Midbrain (tissue), 1 donor: ENCODE measurements at places on chromosomes 5 and 9.
A peak's percentile ranks its signal among the peaks of the same experiment; 100 is the strongest.

DNA sequence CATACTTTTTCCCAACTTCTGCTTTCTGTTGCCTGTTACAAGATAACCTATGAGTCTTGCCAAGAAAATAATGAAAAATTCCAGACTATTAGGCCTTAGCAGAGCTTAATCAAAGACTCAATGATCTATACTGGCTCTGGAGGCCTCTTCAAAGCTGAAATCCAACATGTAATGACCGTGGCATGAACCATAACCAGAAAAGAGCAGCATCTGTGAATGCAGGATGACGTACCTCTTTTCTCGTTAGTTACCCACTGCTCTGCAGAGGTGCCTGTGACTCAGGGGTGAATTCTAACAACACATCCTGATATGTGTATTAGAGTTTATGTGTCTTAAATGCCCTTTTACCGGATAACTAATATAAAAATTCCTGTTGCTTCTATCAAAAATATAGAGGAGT is 645.4 kb downstream of the PRELID2 start:
- DNase-seq = no peak

- no peak for DNase-seq
Measured at GRCh38 chr5:96790961-96791504, 16.7 kb downstream of the ERAP1 start.

DNA sequence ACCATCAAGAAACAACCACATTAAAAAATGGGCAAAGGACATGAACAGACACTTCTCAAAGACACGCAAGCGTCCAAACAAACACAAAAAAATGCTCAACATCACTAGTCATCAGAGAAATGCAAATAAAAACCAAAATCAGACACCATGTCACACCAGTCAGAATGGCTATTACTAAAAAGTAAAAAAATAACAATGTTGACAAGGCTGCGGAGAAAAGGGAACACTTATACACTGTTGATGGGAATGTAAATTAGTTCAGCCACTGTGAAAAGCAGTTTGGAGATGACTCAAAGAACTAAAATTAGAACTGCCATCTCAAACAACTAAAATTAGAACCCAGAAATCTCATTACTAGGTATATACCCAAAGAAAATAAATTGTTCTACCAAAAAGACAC is 80.4 kb downstream of the CAAP1 start:
- DNase-seq = no peak

- no peak for DNase-seq
Measured at GRCh38 chr5:9269014-9269413, 276.9 kb downstream of the SEMA5A start.

DNA sequence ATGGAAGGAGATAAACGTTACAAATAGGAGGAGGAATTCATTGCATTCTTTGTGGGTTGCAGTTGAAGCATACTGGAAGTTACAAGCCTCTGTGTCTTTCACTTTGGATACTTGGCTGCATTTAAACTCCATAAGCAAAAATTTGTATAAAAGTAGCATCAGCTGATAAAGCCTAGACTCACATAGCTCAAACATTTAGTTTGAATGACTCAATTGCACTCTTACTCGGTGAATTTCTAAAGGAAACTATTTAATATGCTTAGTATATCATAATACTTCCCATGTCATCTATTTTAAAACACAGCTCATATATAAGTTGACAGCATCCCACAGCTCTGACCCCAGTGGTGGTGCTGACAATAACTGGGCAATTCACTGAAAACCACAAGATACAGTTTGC is 596.6 kb upstream of the ZNF608 start:
- no peak for DNase-seq

- no peak for DNase-seq
Measured at GRCh38 chr5:156686380-156686779, 163.7 kb upstream of the PPP1R2B start.

- DNase-seq = no peak
Measured at GRCh38 chr9:119861842-119862241, 492.6 kb upstream of the BRINP1 start.

DNA sequence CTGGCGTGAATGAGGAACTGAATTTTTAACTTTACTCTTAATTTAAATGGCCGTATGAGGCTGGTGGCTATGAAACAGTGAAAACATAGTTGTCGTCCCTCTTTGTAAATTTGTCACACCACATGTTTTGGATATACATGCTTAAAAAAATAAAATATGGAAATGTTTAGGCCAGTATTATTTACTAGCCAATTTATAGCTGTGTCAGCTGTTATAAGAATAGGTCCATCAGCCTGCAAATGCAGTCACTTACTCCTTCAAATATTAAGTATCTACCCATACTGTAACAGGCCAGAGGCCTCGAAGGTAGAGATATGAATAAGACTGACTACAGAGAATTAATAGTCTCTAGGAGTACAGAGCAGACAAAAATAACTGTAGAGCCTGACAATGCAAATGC is 30.0 kb downstream of the NR6A1 start:
- no peak for DNase-seq

DNA sequence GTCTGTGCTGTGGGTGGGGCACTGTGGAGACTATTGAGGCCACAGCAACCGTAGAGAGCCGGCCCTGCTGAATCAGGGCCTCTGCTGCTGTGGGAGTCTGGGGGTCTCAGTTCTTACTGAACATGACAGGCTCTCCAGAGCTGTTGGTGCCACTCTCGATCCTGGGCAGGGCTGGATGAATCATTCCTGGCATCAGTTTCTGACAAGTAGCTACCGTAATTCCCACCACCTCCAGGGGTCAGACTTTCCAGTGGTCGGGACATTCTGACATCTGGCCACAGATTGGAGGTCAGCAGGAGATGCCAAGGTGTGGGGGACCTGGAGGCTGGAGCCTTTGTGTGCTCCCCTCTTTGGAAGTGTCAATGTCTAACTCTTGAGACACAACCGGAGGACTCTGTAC is 188.4 kb downstream of the IRX2 start:
- no peak for DNase-seq

DNA sequence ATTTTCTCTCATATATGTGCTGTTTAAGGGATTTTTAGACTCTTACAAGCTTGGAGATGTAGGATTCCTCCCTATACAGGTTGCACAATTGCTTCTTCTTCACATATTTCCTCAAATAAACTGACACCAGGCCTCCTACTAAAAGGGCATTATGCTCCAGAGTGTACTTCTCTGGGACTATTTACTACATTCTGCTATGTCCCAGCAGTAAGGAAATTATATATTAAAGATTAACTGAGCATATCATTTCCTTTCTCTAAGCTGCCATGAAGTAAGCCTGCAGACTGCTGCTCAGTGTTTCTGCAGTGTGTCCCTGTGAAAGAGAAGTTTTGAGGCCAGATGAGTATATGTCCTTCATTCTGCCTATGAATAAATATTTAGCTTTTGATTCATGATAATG is 356.9 kb upstream of the NUDT12 start:
- DNase-seq = no peak

- no peak for DNase-seq
Measured at GRCh38 chr9:1049641-1050040, 516 bp upstream of the DMRT2 start.

DNA sequence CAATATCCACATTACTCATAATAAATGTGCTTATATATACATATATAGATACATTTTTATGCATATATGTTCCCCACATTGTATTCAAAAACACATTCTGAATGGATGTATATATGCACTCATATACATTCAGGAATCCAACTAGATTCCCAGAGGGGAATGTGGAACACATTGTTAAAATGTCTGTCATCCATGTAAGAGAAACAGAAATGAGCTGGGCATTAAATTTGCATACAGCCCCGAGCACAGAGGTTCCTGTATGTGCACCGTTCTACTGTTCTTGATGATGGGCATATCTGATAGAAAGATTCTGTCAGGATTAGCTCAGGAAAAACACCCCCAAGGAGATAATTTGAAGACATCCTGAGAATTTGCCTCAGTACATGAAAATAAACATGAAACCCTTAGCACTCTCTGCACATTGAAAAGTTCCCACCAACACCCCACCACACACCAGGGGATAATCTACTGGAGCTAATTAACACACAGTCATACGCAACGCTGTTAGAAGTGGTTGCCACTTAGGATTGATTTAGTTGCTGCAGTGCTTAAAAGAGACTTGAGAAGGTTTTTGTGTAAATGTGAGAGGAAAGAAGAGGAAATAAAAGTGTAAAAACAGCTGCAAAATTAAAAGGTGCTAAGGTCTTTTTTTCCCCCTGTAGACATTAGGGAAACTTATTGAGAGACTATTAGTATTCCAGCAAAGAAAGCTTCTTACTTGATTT is 223.3 kb downstream of the SLF1 start:
- no peak for DNase-seq

GRCh38 chr9:92747459-92748232 is 17.0 kb downstream of the BICD2 start:
- no peak for DNase-seq

GRCh38 chr9:81108391-81108790 is 581.0 kb downstream of the TLE1 start:
- DNase-seq = no peak

DNA sequence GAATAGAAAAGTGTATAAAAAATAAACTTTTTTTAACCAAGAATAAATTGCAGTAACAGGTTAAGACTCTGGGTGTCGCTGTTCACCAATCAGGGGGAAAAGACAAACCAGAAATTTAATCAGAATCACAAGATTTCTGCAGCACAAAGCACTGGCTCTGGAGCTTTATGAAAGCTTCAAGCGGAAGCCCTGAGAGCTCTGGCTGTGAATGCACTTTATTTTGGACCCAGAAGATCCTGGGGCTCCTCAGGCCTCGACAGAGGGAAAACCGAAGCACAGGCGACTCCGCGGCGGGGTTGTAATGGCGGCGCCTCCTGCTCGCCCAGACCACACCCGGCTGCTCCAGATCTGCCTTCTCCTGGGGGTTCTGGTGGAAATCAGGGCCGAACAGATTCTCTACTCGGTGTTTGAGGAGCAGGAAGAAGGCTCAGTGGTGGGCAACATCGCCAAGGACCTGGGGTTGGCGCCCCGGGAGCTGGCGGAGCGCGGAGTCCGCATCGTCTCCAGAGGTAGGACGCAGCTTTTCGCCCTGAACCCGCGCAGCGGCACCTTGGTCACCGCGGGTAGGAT is at the start of gene PCDHGA4:
PCDHGA4 (plus strand) TSS at position 122 of the 570 bp plus-strand sequence; CDS start at position 209, 87 bp downstream.
- no peak for DNase-seq

GRCh38 chr5:133751846-133752245 is 139.5 kb upstream of the FSTL4 start:
- DNase-seq = no peak

GRCh38 chr5:122306461-122306860 is 5.6 kb upstream of the SNCAIP start:
- no peak for DNase-seq

GRCh38 chr5:11222169-11222568 is 461.1 kb upstream of the DAP start:
- DNase-seq = peak; percentile 18

GRCh38 chr9:137502008-137502911 is 43.1 kb upstream of the NSMF start:
- DNase-seq = no peak

DNA sequence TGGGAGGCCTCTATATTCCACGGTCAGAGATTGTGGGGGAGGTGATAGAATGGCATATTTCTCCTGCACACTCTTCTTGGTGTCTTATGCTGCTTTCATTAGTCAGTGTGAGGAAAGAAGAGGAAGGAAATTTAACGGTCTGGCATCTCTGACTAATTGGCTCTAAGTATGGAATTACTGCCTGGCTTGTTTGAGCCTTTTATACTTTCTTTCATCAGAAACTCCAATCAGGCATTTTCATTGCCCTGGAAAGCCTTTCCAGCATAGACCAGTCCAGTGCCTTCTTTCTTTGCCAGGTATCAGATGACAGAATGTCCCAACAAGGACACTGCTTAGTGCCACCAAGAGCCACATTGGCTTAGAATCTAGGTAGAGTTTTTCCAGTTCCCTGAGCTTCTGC is 30.2 kb downstream of the CYSTM1 start:
- DNase-seq = no peak

- DNase-seq = no peak
Measured at GRCh38 chr5:980966-981365, 27.6 kb upstream of the NKD2 start.

- peak; percentile 88 for DNase-seq
Measured at GRCh38 chr5:172833686-172834414, at the start of gene ERGIC1. Gene ERGIC1 (plus strand): TSS chr5:172834251. CDS start chr5:172834414, 163 bp downstream.

- DNase-seq = no peak
Measured at GRCh38 chr9:95107001-95107749, 210.3 kb downstream of the FANCC start.

DNA sequence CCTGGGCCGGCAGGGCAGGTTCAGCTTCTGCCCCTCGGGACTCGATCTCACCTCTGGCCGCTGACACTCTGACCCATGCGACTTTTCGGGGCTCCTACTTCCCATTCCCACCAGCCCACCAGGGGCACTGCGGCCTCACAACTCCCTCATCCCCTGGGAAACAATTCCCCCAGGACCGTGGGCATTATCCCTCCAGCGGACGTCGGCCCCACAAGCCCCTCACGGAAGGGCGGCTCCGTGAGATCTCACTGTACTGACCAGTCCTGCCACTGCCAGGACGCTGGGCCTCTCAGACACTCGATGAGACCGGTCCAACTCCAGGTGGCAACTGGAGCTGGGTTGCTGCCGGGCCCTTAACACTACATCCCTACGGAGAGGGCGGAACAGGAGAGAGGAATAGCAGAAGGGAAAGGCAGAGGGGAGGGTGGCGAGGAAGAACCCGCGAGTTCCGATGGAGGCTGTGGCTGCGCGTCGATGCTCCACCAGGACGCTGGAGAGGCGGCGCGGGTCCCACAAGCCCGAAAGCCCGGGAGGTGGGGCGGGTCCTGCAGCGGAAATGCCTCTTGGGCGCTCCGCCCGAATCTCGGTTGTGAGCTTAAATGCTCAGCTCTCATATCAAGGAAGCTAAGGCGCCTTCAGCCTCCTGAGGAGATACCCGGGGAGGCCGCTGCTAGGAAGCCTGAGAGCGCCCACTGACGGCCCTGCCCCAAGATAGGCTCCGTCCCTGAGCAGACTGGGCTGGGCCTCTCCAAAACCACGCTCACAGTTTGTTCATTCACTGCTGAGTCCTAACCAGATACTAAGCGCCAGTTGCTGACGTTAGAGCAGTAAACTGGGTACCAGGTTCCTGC is 36.3 kb downstream of the VCP start:
- no peak for DNase-seq

DNA sequence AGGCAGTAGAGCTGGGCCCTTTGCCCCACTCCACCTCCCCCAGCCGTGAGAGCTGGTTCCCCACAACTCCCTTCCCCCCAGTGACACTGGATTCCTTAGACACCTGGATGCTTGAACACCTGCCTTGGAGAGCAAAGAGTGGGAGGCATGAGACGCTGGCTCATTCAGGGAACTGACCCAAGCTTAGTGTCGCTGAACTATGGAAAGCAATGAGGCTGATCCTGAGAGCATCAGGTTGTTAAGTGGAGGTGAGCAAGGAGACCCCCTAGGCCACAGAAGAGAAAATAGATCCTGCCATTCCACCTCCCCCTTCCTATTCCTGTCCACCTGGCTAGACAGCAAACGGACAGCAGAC is 2.0 kb downstream of the CCL19 start:
- no peak for DNase-seq

DNA sequence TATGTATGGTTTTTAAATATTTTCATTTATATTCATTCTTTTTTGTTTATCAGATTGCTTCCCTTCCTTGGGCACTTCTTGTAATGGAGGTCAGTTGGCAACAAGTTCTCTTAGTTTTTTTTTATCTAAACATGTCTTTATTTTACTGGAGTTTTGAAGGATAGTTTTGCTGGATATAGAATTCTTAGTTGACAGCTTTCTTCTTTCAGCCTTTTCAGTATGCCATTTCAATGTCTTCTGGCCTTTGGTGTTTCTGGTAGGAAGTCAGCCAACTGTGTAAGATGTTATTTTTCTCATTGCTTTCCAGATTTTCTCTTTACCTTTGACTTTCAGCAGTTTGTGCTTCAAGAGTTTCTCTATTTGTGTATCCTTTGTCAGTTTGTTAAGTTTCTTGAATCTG is 14.2 kb downstream of the SLC12A2 start:
- DNase-seq = no peak

- no peak for DNase-seq
Measured at GRCh38 chr9:37636511-37637448, 14.0 kb upstream of the FRMPD1 start.
